ENCODE measurements at places on chromosomes 11 and 22.

- DNase-seq: peak; percentile 36
Observed at GRCh38 chr22:43782448-43782847, 29.7 kb downstream of the EFCAB6 start.

- DNase-seq: no peak
Observed at GRCh38 chr11:131063638-131064037, 147.4 kb upstream of the SNX19 start.

GRCh38 chr11:59076876-59077571 lies 9.1 kb upstream of the GLYATL1B start:
- DNase-seq: no peak

DNA sequence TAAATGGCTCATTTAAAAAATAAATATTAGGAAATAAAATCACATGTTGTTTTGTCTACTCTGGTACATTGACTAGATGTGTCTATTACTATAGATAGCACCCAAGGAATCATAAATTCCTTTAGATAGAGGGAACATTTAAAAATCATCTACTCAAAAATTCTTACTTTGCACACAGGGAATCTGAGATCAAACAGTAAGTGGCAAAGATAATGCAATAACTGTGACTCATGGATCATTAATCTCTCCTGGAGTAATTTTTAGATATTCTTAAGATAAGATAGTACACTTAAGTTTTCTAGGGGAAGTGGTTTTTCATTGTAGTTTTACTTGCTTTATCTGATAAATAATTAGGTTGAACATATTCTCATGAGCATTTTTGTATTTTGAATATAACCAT lies 468.9 kb downstream of the LUZP2 start:
- no peak for DNase-seq

DNA sequence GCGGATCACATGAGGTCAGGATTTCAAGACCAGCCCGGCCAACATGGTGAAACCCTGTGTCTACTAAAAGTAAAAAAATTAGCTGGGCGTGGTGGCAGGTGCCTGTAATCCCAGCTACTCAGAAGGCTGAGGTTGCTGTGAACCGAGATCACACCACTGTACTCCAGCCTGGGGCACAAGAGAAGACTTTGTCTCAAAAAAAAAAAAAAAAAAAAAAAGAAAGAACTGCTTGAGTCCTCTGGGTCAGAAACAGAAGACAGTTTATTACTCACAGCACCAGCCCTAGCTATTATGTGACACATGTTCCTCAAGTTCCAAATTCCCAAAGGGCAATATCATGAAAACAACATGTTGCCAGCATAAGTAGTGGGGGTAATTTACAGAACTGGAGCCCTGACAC lies 1014.1 kb upstream of the RAG2 start:
- no peak for DNase-seq

DNA sequence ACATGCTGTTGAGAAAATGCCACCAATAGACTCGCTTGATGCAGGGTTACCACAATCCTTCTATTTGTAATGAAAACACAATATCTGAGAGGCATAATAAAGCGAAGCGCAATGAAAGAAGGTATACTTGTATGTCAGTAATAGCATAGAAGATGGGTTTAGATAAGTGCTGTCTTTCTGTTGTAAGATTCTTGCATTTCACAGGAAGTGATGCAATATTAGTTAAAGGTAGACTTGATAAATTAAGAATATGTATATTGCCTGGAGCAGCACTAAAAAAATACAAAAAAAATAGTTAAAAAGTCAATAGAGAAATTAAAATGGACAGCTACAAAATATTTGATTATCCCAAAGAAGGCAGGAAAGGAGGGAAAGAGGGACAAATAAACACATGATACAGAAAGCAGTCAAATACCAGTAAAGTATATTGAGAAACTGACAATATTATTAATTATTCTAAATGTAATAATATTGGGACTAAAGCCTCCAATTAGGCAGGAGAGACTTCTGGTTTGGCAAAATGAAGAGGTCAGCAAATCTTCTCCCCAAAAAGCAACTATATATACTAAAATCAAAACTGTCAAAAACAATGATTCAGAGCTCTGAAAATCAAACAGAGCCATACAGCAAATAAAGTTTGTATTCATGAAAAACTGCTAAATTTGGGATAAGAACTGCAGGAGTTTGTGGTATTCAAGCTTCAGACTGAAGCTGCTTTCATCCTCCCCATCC lies 46.6 kb upstream of the LRRC55 start:
- DNase-seq: no peak

GRCh38 chr11:45684440-45684839 lies 19.0 kb upstream of the CHST1 start:
- no peak for DNase-seq

DNA sequence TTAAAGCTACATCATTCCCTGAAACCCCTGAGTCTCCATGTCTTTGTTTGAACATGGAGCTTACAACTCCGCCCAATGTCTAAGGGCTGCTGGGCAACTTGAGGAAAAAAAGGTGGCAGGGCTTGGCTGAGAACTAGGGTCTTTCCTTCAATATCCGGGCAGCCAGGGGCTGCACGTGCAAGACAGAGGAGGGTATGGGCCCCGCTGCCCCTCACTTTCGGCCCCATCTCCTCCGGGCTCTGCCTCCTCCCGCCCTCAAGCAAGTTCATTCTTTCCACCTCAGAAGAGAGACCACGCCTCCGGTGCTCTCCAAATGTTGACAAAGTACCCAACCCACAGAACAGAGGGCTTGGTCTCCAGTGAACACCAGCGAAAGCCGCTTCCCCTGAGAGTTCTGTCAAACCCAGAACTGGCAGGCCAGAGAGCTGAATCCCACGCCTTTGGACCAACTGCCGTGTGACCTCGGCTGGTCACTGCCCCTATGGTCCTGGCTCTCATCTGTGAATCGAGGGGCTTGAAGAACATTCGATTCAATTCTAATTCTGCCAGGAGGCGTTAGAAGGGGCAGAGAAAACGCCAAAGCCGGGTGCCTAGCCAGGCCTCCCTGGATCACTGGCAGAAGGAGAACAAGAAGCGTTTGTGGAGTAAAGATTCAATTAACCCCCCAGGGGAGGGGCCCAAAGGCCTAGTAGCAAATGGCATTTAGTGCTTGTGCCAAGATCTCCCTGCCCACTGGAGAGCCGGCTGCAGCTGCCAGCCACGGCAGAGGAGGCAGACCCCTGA lies 7.3 kb downstream of the PDGFB start:
- no peak for DNase-seq

- no peak for DNase-seq
Observed at GRCh38 chr11:12245091-12245490, 132.3 kb upstream of the PARVA start.

DNA sequence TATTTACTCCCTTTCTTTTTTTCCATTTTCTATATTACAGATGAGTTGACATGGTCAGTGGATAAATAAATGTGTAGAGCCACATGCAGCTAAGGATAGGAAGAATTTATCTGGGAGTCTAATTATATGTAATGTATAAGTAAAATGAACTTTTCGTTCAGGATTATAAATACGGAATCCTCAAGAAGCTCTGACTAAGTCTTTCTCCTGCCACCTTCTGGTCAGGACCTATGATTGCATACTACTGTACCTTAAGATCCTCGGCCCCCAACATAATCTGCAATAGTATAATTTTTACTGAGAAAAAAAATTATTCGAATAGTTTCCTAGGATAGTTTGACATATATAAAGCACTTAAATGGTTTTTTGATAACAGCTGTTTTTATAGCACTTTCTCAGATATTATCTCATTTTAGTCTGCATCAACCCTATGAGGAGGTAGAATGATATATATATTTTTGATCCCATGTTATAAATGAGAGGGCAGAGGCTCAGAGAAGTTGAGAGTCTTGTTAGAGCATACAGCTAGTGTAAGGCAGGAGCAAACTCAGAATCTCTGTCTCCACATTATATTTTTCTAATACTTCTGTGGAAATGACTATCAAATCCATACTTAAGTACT lies 36.1 kb downstream of the CCDC90B start:
- peak; percentile 57 for DNase-seq

DNA sequence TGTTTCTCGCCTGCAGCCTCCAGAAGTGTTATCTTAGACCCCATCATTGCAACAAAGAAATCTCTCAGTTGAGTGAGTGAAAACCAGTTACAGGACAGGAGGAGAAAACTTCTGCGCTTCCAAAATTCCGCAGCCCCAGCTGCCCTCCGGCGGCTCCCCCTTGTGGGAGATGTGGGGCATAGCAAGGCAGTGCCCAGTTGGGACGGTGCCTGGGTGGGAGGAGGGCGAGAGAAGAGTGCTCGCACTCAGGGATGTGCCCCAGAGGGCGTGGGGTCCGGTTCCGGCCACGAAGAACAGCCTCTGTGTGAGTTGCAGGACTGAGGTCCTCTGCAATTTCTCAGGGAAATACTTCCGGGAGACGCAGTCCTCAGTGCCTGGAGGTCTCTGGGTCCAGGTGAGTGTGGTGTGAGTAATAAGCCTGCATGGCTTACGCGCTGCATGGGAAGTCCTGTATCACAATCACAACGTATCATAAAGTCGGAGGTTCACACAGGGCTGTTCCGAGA lies 87.0 kb upstream of the BLID start:
- peak; percentile 78 for DNase-seq

- no peak for DNase-seq
Observed at GRCh38 chr11:128572965-128573364, 14.4 kb downstream of the ETS1 start.
